Uterine smooth muscle cell (primary cell): ENCODE measurements at places on chromosomes 13 and 19. TPM values are rescaled to one million over a fixed set of nuclear protein-coding genes. Genes with fewer than 3 reads are reported as not detected.

ZNF541 gene
- total RNA-seq, result 0.12 and 0.44 TPM in 2 replicates

TEKTIP1 gene
- total RNA-seq, result not detected in 2 replicates

LILRA1 gene
- total RNA-seq, result not detected in 2 replicates

MEF2B gene
- total RNA-seq, result not detected in 2 replicates

KLK14 gene
- not detected in 2 replicates for total RNA-seq

CEACAM3 gene
- total RNA-seq, result not detected in 2 replicates

ASF1B gene
- total RNA-seq, result 7.2 and 24.0 TPM in 2 replicates

CLEC17A gene
- 0.12 TPM in 1 of 2 replicates, not detected in the other for total RNA-seq

MBD3L2 gene
- total RNA-seq, result not detected in 2 replicates
